ENCODE measurements at places on chromosomes 5 and 9. TPM values are rescaled to one million over a fixed set of nuclear protein-coding genes. Genes with fewer than 3 reads are reported as not detected.

Gene TEX48
- total RNA-seq = not detected

Gene HSPA9
- 161 TPM for total RNA-seq

Gene LYRM7
- total RNA-seq = 65.3 TPM

Gene ARL10
- 5.7 TPM for total RNA-seq

Gene DAB2
- total RNA-seq = 23.0 TPM

Gene ADAMTS6
- 32.3 TPM for total RNA-seq

Gene SELENOP
- 335 TPM for total RNA-seq

Gene LTC4S
- 7.0 TPM for total RNA-seq

Gene TTC39B
- total RNA-seq = 5.0 TPM

Gene GRXCR2
- not detected for total RNA-seq

Gene STKLD1
- 0.13 TPM for total RNA-seq

Gene LECT2
- not detected for total RNA-seq

Gene TAF11L7
- not detected for total RNA-seq

Gene RASGRF2
- 7.5 TPM for total RNA-seq

Gene OR13C5
- not detected for total RNA-seq

Gene PRDM9
- not detected for total RNA-seq

Gene ALDOB
- not detected for total RNA-seq

Gene FOXD4L5
- total RNA-seq = not detected

Gene FOXI1
- total RNA-seq = not detected

Gene ANKRD18A
- not detected for total RNA-seq

Gene ORM1
- 0.24 TPM for total RNA-seq

Gene PTGES
- 47.7 TPM for total RNA-seq

Gene FGF1
- not detected for total RNA-seq

Gene GABRA6
- not detected for total RNA-seq

Gene UBLCP1
- total RNA-seq = 31.5 TPM

Gene SLC25A2
- not detected for total RNA-seq

Gene NME5
- 1.7 TPM for total RNA-seq

Gene PLPP6
- 10.1 TPM for total RNA-seq

Gene MELK
- total RNA-seq = 18.0 TPM

Gene ADAM19
- total RNA-seq = 57.0 TPM

Gene MEIKIN
- not detected for total RNA-seq

Gene MYOZ3
- 0.26 TPM for total RNA-seq

Gene CXXC5
- 20.5 TPM for total RNA-seq

Gene TGFBR1
- total RNA-seq = 15.1 TPM

Gene SHISAL2B
- not detected for total RNA-seq

Gene AQP3
- 1.3 TPM for total RNA-seq

Gene IL7R
- total RNA-seq = 0.48 TPM

Gene FRMPD1
- not detected for total RNA-seq

Gene JAKMIP2
- total RNA-seq = 3.0 TPM

Gene MYORG
- 2.1 TPM for total RNA-seq

Gene KCNT1
- total RNA-seq = not detected

Gene LCN2
- 1.8 TPM for total RNA-seq

Gene ACTBL2
- under 0.01 TPM for total RNA-seq

Gene SOWAHA
- total RNA-seq = 0.16 TPM

Gene ANKRD31
- total RNA-seq = under 0.01 TPM

Gene PAX5
- total RNA-seq = not detected

Gene CENPP
- 0.72 TPM for total RNA-seq

Gene IFNE
- total RNA-seq = 0.52 TPM
